ENCODE measurements at places on chromosomes 12 and 14.

DNA sequence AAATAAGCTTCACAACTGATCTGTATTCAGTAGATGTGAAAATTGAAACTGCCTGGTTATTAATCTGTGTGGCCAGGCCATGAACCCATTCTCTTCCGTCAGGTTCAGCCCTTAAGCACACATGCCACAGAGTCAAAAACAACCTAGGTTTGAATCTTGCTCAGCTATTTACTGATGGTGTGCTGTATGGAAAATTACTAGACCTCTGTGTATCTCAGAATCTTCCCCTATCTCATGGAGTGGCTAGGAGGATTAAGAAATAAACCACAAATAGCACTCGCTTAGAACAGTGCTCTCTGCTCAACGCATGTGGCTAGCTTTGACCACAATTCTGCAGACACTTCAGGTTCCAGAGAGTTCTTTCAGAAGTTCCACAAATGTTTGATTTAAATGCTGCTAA lies 240.7 kb upstream of the PLEKHG7 start:
- DNase-seq, result peak; percentile 74
- H3K27ac ChIP-seq, result no peak overlapping the region
- H3K36me3 ChIP-seq, result no peaks in the 10 kb centered on the region
- peaks cover 6% of the 10 kb centered on the region for H3K4me1 ChIP-seq

GRCh38 chr14:82897469-82898308 lies 1364.0 kb upstream of the SEL1L start:
- no peak overlapping the region for H3K27ac ChIP-seq
- no peak overlapping the region for H3K4me3 ChIP-seq
- H3K27me3 ChIP-seq, result no peaks in the 10 kb centered on the region
- no peaks in the 10 kb centered on the region for H3K4me1 ChIP-seq

- no peak overlapping the region for H3K4me3 ChIP-seq
- no peaks in the 10 kb centered on the region for H3K36me3 ChIP-seq
- H3K27me3 ChIP-seq, result no peaks in the 10 kb centered on the region
- H3K27ac ChIP-seq, result no peak overlapping the region
- DNase-seq, result peak; percentile 8
- H3K4me1 ChIP-seq, result peaks cover 3% of the 10 kb centered on the region
Observed at GRCh38 chr12:26428420-26428819, 233.0 kb downstream of the SSPN start.

DNA sequence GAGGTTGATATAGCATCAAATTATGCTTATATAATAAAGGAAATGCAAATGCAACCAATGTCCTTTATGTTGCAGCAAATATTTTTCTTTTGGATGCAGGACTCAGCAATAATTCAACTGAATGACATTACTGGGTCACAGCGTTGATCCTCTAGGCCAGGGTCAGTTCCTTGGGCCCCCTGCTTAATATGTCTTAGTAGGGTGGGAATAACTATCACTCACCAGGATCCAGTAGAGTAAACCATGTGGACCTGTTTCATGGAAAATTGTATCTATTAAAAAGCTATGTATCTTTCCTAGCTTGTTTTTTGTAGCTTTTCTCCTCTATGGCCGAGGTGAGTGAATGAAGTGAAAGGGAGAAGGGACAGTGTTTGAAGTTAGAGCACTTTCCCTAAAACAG lies 161.5 kb upstream of the SSTR1 start:
- no peaks in the 10 kb centered on the region for H3K27me3 ChIP-seq
- H3K27ac ChIP-seq, result no peak overlapping the region
- no peak overlapping the region for H3K4me3 ChIP-seq
- DNase-seq, result no peak
- no peaks in the 10 kb centered on the region for H3K36me3 ChIP-seq

GRCh38 chr14:105581551-105582341 lies 55.4 kb downstream of the TMEM121 start:
- no peak overlapping the region for H3K4me3 ChIP-seq
- no peak for DNase-seq
- H3K4me1 ChIP-seq, result no peaks in the 10 kb centered on the region
- no peak overlapping the region for H3K27ac ChIP-seq

- H3K4me3 ChIP-seq, result no peak overlapping the region
- H3K27ac ChIP-seq, result no peak overlapping the region
- peaks cover 6% of the 10 kb centered on the region for H3K36me3 ChIP-seq
- peaks cover 13% of the 10 kb centered on the region for H3K4me1 ChIP-seq
- DNase-seq, result no peak
Observed at GRCh38 chr12:79848339-79848738, 86.6 kb downstream of the PPP1R12A start.
